ENCODE measurements at places on chromosomes 5 and 9.

GRCh38 chr9:137989999-137990715 lies 112.6 kb downstream of the CACNA1B start:
- DNase-seq: no peak

DNA sequence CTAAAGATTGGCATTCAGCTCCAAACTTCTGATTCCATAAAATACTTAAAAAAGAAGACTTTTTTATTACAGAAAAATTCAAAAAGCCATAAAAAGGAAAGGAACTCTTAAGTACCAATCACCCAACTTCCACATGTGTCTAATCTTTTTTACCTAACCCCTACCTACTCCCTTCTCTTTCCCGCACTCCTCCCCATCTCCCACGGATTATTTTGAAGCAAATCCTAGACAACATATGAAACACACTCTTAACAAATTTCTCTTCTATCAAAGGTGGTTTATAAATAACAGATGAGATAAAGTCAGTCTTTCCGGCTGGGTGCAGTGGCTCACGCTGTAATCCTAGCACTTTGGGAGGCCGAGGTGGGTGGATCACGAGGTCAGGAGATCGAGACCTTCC lies 5.9 kb upstream of the DENND4C start:
- DNase-seq: no peak

DNA sequence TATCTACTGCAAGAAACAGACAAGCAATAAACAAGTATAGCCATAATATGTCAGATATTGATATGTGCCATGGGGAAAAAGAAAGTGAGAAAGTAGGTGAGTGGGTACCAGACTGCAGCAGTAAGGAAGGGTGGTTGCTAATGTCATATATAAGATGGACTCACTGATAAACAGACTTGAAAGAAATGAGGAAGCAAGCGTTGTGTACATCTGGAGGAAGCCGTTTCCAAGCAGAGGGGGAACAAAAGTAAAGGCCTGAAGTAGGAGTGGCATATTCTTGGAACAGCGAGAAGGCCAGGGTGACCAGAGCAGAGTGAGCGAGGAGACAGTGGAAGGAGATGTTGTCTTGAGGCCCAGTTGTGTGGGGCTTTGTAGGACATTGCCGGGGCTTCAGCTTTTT lies 142.2 kb upstream of the MAP3K1 start:
- no peak for DNase-seq

DNA sequence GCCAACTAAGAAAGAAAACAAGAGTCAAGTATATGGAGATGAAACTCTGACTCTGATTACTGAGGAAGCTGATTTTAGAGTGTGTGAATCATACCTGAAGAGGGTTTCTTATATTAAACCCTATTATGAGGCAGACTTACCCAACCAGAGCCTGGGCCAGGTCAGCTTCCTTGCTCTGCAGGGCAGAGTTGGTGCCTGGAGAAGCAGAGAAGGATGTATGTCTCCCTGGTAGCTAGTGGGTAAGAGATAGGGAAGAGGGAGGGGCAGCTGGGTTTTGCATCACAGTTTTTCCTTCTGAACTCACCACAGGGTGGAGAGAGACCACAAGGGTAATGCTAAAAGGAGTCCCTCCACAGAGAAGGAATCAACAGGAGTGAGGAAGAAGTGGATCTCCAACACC lies 104.1 kb downstream of the CMYA5 start:
- DNase-seq: no peak

DNA sequence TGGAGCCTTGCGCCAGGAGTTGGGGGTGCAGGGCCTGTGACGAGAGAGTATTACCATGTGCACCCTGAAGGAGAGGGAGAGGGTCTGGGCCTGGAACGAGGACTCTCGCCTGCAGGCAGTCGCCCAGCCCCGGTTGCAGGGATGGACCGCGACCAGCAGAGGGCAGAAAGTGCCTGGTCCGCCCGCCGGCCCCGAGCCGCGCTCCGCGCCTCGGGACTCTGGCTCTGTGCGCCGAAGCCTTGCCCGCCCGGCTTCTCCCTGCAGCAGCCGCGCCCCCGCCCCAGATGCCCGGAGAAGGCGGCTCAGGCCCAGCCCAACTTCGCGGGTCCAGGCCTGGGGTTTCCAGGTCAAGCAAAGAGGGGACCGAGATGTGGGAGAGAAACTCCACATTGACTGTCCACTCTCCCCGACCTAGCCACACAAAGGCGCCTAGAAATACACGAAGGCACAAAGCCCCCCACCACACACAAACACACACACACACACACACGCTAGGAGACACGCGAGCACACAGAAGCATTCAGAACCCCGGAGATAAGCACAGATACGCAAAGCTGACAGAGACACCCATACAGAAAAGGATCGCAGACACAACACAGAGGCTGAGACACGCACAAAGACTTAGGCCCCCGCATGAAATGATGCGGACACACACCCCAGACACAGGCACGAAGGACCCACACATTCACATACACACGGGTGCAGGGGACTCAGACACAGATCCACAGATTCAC lies 2.0 kb upstream of the LMX1B start:
- peak; percentile 51 for DNase-seq

GRCh38 chr5:93995126-93995621 lies 253.8 kb upstream of the POU5F2 start:
- DNase-seq: no peak

GRCh38 chr5:52822437-52822836 lies 34.7 kb downstream of the ITGA1 start:
- DNase-seq: no peak

DNA sequence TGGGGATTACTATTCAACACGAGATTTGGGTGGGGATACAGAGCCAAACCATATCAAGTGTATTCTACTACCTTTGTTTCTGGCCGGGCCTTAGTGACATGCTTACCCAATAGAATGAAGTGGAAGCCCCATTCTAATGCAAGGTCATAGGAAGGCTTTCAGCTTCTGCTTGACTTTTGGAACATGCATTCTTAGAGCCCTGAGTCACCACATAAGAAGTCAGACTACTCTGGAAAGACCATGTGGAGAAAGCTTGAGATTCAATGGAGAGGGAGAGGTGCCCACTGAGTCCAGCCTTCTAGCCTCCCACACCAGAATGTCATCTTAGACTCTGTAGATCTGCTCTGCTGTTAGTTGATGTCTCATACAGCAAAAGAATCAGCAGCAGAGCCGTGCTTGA lies 155.7 kb upstream of the FBN2 start:
- no peak for DNase-seq

- DNase-seq: no peak
Measured at GRCh38 chr5:180690562-180690961, 41.2 kb upstream of the FLT4 start.

DNA sequence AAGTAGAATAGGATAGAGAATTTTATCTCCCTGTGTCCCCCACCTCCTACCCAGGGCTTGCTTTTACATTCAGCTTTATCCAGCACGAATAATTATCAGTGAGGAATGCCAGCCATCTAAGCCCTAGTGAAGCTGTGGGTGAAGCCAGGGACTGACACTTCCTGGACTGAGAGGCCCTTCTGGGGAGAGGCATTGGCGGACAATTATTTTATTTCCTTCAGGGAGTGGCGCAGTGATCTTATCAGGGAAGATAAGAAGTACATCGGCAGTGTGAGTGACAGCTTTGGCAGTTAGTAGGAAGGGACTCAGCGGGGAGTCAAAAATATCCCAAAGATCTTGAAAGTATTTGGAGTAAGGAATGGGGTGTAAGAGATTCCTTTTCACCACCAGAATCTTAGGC lies 34.9 kb upstream of the RPS23 start:
- DNase-seq: no peak

DNA sequence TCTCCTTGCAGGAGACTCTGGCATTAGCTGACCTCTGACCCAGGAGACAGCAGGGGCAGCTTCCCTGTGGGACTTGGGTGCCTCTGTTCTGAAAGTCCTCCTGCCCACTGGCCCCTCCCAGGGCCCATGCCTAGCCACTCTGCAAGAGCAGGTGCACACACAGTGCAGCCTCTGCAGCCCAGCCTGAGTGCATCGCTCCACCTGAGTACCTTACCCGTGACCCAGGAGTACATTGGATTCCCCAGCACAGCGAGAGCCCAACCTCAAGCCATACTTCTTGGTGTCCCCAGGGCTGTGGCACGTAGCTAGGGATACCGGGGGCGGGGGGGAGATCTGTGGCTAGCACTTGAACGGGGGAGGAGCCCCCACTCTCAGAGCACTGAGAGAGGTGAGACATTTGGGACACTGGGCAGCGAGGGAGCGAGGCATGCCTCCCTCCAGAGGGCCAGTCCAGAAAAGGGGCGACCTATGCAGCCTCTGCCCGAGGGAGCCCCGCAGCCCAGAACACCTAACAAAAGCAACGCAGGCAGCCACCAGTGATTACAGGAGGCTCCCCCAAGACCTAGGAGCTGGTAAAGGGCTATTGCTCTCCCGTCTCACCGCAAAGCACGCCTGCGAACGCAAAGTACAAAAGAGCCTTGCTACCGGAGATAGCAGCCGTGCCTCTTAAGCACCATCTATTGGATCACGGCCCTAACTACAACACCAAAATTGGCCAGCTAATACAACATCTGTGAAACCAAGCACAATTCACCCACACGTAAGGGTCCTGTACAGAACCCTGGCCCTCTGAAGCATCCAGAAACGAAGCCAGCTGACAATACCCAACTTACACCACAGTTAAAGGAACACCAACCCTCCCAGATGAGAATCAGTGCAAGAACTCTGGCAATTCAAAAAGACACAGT lies 826 bp upstream of the PRDM9 start:
- DNase-seq: no peak

DNA sequence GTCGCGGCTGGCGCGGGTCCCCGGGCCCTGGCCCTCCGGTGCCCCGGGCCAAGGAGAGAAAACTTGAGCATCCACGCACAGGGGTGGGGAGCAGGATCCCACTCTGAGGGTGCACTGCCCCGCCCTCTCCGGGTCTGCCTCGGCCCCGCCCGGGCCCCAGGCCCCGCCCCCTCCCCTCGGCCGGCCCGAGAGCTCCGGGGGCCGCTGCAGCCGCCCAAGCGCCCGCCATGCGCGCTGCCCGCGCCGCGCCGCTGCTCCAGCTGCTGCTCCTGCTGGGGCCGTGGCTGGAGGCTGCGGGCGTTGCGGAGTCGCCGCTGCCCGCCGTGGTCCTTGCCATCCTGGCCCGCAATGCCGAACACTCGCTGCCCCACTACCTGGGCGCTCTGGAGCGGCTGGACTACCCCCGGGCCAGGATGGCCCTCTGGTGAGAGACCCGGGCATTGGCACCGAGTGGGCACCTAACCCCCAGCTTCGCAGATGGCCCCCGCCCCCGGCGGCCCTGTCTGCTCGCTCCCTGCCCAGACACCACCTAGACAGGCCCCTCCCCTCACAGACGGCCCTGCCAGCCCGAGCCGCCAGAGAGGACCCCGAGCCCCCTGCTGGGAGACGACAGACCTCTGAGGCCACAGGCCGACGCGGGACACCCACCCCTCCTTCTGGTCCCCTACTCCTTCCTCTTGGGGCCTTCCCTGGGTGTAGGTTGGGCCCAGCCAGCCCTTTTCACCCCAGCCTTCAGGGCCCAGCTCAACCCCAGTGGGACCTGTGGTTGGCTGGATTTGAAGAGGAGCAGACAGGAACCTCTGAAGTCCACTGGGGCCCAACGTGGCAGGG lies at the start of gene CERCAM:
TSS of gene CERCAM (plus strand) at position 207 of the 831 bp plus-strand sequence. CDS start at position 228, 21 bp downstream.
- DNase-seq: no peak

- DNase-seq: no peak
Measured at GRCh38 chr9:132694144-132694543, 23.9 kb downstream of the GTF3C4 start.

- DNase-seq: no peak
Measured at GRCh38 chr5:64299805-64300204, 134.2 kb downstream of the RNF180 start.

DNA sequence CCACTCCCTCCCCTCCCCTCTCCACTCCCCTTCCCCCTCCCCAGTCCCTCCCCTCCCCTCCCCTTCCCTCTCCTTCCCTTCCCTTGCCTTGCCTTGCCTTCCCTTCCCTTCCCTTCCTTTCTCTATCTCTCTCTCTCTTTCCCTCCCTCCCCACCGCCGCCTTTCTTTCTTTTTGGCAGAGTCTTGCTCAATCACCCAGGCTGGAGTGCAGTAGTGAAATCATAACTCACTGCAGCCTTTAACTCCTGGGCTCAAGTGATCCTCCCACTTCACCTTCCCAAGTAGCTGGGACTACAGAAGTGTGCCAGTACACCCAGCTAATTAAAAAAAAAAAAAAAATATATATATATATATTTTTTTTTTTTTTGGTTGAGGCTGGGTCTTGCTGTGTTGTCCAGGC lies 45.5 kb downstream of the IL31RA start:
- no peak for DNase-seq

- DNase-seq: no peak
Measured at GRCh38 chr5:83493644-83494043, 22.1 kb downstream of the VCAN start.

GRCh38 chr9:127985011-127985410 lies 4.2 kb upstream of the EEIG1 start:
- DNase-seq: no peak

DNA sequence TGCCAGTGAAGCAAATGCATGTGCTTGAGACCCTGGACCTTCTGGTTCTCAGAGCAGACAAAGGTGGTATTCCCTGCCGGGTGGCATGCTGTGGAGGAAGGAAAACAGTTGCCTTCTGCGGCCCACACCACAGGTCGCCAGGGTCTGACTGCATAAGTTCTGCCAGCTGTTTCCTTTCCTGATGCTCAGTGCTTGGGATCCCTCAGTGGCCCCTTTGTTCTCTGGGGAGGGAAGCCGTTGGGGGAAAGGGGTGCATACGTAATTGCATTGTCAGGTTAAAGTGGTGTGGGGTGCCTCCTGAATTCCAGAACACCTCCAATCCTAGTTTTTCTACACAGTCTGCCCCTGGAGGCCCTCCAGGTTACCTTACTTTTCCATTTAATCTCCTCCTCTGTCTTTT lies 43.1 kb upstream of the SLC2A8 start:
- DNase-seq: no peak

GRCh38 chr9:110599468-110599867 lies 19.9 kb upstream of the SVEP1 start:
- no peak for DNase-seq

- no peak for DNase-seq
Measured at GRCh38 chr9:32573821-32574220, 862 bp upstream of the NDUFB6 start.

- DNase-seq: no peak
Measured at GRCh38 chr5:1524481-1524798, 680 bp upstream of the LPCAT1 start.

All from activated CD4-positive, alpha-beta T cell treated with anti-CD3 and anti-CD28 coated beads, Interleukin-2, amount 50 U/mL, for 24 hours (primary cell).